ENCODE measurements at places on chromosomes 7 and 10.

- no peak for DNase-seq
These were observed 177.6 kb upstream of the SEMA3A start for GRCh38 chr7:84372155-84372621.

DNA sequence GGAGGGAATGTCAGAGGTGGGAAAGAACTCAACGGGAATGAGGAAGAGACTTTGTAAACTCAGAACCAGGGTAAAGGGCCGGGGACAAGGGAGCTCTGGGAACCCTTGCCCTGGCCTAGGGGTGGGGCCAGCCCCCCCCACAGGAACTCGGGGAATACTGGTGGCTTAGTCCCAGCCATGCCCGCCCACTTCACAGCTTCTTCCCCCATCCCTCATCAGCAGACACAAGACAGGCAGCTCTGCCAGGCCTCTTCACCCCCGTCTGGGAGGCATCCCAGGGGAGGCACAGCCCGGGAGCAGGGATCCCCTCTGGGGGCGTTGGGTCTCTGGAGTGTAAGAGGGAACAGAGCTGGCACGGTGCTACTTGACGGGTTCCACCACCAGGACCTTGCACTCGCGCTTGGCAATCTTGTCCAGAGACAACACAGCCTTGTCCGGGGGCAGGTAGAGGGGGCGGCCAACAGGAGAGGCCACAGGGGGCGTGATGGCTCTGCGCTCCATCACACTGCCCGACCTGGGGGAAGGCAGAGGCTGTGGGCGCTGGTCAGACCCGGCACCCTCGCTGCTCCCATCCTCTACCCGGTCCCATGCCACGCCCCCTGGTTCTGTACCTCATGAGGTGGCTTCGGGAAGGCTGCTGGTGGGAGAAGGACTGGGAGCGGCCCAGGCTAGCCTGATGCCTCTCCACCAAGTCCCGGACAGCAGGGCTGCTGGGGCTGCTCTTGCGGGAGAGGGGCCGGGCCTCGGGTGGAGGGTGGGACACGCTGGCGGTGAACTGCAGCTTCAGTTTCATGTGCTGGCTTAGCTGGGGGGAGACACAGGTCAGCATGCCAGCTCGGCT is 3.7 kb downstream of the TRAPPC14 start:
- no peak for DNase-seq

DNA sequence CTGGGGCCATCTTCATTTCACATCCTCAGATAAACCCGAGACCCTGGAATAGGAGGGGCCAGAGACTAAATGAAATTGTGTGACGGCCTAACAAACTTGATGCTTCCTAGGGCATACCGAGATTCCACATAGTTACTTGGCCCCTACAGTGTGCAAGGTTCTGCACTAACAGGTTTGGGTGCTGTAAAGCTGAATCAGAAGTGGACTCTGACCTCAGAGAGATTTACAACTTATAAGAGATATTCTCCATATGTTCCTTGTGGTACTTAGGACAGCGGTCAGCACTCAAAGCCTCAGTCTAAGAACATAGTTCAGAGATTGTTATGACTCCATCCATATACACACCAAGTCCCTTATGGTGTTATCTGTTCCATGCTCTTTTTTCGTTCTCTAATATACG is 55.1 kb upstream of the FHIP2A start:
- DNase-seq: no peak

DNA sequence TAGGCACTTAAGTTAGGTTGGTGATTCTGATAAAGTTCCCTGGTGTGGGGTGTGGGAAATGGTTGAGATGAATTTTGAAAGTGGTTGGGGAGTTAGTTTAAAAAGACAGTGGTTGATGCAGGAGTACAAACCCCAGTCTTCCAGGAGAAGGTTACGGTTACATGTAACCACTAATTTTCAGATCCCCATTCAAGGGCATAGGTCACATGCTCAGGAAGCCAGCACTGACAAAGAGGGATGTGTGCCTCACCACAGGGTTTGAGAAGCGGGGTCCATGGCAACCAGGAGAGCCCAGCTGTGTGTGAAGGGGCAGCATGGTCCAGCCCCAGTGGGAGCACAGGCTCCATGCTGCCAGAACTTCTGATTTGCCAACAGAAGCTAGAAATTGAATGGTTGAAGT is 144.2 kb downstream of the MDFIC start:
- no peak for DNase-seq

DNA sequence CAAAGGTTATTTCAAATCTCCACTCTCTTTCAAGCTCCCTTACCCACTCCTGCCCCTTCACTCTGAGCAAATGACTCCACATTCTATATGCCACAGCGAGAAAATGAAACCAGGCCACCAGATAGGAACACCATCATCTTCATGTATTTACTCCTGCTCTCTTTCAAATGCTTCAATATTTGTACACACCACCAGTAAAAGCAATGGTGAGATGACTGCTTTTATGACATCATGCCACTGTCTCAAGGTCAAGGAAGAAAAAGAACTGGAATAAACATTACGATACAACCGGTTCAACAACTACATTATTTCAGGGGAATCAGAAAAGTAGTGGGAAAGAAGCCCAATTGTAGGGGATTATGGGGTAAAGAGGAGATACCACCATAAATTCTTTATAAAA is 32.7 kb downstream of the PUS7 start:
- DNase-seq: no peak

DNA sequence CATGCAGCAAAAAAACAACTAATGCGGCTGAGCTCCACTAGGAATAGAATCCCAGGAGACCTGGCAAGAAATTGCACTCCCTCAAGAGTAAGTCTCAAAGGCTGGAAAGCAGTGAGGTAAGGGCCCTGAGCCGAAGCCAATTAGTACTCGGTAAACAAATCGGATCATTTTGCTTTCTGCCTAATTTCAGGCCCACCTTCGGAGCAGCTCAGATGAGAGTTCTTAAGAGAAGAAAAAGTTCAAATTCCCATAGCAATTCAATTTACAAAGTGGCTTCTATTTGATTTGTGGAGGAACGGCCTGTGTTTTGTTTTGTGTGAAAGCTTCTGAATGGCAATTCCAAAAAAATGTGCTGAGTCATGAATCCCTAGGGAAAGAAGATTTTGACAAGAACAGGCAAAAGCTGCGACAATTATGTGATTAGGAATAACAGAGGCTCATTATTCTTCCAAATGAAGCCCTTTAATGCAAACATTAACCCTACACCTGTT is 60.9 kb downstream of the SLC16A9 start:
- no peak for DNase-seq

GRCh38 chr10:108307250-108307924 is 1142.9 kb upstream of the SORCS1 start:
- DNase-seq: no peak

DNA sequence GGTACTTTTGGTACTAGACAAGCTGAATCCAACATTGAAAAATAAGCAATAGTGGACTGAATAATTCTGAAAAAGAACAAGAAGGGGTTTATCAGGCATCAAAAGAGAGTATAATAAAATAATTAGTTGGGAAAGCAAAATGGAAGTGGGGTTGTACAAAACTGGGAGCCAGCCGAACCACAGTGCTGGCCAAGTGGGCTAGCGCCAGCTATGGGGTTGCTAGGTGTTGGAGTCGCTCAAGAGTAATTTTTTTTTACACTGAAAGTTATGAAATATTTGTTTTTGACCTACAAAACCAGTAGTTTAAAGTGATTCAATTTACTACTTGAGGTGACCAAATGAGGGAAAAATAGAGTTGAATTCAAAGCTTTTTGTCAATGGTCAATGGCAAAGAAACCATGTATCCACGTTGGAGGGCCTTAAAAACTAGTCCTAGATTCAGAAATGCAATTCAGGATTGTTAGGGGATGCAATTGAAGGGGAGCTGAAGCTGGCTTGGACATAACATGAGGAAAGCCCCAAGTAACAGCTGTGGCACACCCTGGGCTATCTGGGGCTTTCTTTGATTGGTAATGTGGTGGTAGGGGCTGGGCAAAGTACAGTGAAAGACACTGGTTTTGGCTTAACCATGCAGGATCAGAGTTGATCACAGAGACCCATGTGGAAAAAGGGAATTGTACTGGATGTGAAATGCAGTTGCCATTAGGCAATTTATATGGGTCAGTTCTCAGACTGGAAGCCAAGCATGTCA is 28.3 kb upstream of the MSMB start:
- DNase-seq: no peak

GRCh38 chr7:12490107-12490688 is 80.3 kb upstream of the SCIN start:
- DNase-seq: peak; percentile 28

- DNase-seq: no peak
These were observed 23.6 kb upstream of the ZRANB1 start for GRCh38 chr10:124918191-124918830.

- no peak for DNase-seq
These were observed 66.9 kb downstream of the PTPRE start for GRCh38 chr10:127973791-127974311.

DNA sequence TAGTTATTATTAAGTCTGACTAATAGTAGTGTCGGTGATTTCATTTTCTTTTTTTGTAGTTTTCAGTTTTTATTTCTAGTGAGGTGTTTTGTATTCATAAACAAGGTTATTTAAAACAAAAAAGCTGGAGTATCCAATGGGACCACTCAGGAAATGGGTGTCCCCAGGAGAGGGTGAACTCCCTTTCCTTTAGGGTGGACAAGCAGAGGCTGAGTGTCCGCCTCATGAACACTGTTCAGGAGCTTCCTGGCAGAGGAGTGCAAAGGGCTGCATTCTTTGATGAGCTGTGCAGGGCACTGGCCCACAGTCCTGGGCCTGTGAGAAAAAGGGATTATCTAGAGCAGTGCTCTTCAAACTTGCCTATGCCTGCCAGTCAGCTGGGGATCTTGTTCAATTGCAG is 56.0 kb downstream of the ADAMTS14 start:
- DNase-seq: no peak

GRCh38 chr7:100017300-100017699 is 1.9 kb downstream of the ZKSCAN1 start:
- no peak for DNase-seq

- no peak for DNase-seq
These were observed 15.2 kb upstream of the PDZD8 start for GRCh38 chr10:117390420-117390819.

- DNase-seq: no peak
These were observed 3.7 kb upstream of the ATOH7 start for GRCh38 chr10:68235581-68235980.

All from erythroblast (primary cell).